Stimulated activated CD4-positive, alpha-beta T cell treated with anti-CD3 and anti-CD28 coated beads, Interleukin-1b, Interleukin-23, amount 100 ng/mL, for 1 hour (primary cell): ENCODE measurements at places on chromosomes 12 and 14.

GRCh38 chr14:61602003-61602732 is 93.1 kb upstream of the HIF1A start:
- no peak for DNase-seq

- no peak for DNase-seq
Observed at GRCh38 chr12:91383099-91383498, 200.5 kb upstream of the DCN start.

DNA sequence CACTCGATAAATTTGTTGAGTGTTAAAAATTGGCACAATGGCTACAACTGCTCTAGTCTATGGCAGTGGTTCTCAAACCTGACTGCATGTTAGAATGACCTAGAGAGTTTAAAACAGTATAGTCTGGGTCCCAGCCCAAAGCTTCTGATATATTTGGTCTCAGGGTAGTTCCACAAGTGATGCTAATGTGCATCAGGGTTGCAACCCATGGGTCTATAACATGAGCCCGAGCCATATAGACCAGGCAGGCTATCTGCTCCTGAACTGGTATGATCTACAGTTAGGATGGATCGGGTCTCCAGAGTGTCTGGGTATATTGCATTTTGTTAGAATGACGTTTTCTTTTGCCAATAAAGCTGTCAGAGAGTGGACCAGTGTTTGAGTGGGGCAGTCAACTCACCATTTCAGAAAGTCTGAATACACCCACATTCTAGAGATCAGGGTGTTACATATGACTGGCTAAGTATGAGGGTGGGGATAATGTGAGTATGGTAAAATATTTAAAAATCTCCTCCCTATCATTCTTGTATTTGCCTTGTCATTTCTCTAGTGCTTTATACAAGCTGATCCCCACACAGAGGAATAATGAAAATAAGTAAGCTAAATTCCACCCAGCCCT is 80.9 kb downstream of the FRMD6 start:
- no peak for DNase-seq

- no peak for DNase-seq
Observed at GRCh38 chr12:105212438-105212837, 23.5 kb downstream of the APPL2 start.

GRCh38 chr14:50823762-50824636 is 7.0 kb downstream of the NIN start:
- no peak for DNase-seq

GRCh38 chr14:92898566-92899131 is 24.3 kb upstream of the CHGA start:
- no peak for DNase-seq

- no peak for DNase-seq
Observed at GRCh38 chr12:116525418-116526001, 33.7 kb upstream of the MAP1LC3B2 start.
